ENCODE measurements at places on chromosomes 11 and 22.

DNA sequence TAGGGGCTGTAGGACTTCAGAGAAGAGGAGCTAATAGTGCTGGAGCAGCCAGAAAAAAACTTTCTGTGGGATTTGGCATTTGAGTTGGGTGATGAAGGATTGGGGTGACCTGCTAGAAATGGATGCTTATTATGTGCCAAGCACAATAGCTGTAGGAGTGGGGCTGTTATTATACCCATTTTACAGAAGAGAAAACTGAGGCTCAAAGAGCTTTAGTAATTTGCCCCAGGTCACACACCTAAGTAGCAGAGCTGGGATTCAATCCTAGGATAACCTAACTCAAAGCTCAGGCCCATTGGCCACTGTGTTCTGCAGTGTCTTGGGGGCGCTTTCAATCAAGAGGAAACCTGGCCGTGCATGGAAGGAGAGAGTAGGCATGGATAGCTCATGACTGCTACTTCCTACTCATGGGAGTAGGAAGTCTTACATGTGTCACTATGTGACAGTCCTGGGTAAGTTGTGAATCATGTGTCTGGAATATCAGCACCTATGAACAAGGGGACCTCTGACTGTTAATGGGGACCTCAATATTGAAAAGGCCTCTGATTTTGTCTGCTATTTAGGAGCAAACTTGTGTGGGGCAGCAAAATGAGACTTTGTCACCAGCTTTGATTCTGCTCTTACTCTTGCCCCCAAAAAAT lies 6.1 kb upstream of the ELF5 start:
- no peak for DNase-seq

GRCh38 chr11:63567044-63567840 lies 4.1 kb upstream of the PLAAT2 start:
- no peak for DNase-seq

GRCh38 chr22:23681026-23681809 lies 9.6 kb upstream of the RGL4 start:
- no peak for DNase-seq

DNA sequence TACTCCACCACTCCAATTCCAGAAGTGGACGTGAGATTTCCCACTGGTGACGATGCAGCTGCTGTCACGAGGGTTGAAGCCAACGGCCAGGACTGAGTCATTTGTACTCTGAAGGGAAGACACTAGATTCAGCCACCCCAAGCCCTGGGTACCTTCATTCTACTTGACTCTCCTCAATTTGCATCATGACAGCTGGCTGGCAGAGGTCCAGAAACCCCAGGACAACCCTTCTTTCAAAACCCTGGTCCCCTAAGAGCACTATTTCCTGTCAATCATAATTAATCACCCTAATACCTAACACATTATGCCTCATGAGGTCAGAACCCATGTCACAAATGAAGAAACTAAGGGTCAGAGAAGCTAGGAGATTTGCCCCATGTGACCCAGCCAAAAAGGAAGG lies 4.9 kb downstream of the EML3 start:
- DNase-seq = no peak

- no peak for DNase-seq
Observed at GRCh38 chr11:127935081-127935480, 652.3 kb downstream of the ETS1 start.

DNA sequence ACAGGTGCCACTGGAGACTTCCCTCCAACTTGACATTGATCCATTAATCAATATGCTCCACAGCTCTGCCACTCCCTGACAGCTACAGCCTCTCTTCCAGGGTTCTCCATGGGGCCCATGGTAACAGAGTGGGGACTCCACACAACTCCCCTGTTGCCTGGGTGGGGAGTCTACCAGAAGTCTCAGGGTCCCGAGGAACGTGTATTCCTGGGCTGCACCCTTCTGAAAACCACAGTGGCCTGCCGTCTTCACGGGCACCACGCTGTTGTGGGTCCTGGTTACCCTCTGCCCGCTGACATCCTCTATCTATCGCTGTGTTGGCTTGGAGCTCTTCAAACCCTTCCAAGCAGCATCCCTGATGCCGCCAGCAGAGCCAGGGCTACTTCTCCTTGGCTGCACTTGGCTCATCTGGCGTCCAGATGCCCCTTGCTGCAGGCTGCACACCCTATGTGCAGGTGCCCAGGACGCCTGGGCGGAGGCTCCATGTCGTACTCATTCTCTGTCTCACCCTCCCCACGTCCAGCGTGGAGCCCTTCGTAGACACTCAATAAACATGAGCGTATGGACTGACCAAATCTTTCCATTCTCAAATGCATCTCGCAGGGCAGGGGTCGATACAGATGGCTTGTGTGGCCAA lies 1341.8 kb downstream of the TBC1D22A start:
- DNase-seq = no peak

- peak; percentile 71 for DNase-seq
Observed at GRCh38 chr22:41780746-41781505, 19.6 kb upstream of the CCDC134 start.

DNA sequence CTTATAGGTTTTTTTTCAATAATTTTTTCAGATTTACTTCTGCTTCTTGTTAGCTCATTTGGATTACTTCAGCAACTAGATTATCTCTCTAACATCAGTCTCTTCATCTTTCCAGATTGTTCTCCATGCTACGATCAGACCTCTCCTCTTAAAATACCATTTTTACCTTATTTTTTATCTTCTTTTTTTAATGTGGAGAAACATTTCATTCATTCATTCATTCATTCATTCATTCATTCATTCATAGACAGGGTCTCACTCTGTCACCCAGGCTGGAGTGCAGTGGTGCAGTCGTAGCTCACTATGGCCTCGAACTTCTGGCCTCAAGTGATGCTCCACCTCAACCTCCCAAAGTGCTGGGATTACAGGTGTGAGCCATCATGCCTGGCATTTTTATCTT lies 189.4 kb downstream of the UVRAG start:
- DNase-seq = no peak

- DNase-seq = no peak
Observed at GRCh38 chr11:9379041-9379440, 5.4 kb upstream of the IPO7 start.

GRCh38 chr11:121113611-121114010 lies 12.6 kb downstream of the TECTA start:
- no peak for DNase-seq

- no peak for DNase-seq
Observed at GRCh38 chr22:20203552-20204201, 52.8 kb upstream of the CCDC188 start.

GRCh38 chr22:26888887-26889286 lies 231.5 kb downstream of the MIAT start:
- no peak for DNase-seq

DNA sequence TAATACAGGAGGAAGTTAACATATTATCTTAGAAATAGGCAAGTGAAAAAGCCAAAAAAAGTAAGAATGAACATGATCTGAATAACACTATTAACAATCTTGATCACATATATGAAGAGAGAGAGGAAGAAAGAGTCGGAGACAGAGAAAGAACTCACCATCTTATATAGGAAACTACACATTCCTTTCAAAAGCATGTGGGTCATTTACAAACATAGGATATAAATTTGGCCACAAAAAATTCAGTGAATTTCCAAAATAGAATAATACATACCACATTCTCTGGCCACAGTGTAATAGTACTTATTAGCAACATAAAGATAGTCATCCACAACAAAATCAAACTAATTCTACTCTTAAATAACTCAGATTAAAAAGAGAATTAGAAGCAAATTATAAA lies 50.9 kb upstream of the ME3 start:
- no peak for DNase-seq

- DNase-seq = no peak
Observed at GRCh38 chr11:20529757-20530156, 69.7 kb upstream of the SLC6A5 start.

GRCh38 chr11:75337195-75337654 lies 14.2 kb downstream of the ARRB1 start:
- DNase-seq = peak; percentile 42

GRCh38 chr11:34644669-34645406 lies 23.9 kb downstream of the EHF start:
- DNase-seq = no peak

- no peak for DNase-seq
Observed at GRCh38 chr22:21690401-21690801, 24.6 kb downstream of the PPIL2 start.

- DNase-seq = no peak
Observed at GRCh38 chr11:46229230-46229629, 48.2 kb upstream of the CREB3L1 start.

DNA sequence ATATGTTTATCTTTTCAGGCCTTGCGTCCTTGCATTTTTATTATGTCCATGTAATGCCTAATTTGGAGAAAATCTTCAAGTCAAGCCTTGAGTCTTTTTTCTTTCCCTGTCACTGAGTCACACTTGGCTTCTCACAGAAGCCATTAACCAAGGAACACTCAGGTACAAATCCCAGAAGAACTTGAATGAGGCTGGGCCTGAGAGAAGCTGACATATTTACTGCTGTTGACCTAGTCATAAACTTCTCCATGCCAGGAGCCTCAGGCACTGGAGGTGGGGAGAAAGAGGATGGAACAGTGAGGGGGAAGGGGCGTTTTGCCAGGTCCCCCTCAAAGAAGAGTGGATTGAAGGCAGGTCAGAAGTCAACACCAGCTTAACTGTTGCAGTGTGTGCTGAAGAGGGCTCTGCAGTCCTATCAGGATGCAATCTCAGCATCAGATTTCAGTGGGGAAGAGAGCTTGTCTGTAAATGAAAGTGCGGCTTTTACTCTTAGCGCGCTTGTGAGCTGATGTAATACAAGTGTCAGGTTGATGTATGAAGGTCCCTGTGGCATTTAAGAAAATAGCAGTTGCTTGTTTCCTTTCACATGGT lies 526.0 kb downstream of the ETS1 start:
- DNase-seq = no peak

DNA sequence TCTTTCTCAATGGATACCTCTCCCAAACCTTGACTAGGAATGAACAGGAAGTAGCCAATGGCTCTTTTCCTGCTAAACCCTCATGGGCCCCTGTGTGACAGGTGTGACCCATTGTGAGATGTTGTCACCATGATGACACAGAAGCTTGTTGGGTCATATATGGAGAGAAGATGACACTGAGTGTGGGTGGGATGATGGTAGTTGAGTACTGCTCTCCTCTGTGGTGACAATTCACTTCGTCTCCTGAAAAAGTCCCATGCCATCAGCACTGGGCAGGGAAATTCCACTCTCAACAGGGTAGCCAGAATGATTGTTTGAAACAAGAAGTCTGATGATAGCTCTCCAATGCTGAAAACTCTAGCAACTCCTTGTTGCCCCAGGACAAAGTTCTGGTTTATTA lies 94.0 kb upstream of the SEZ6L start:
- no peak for DNase-seq

DNA sequence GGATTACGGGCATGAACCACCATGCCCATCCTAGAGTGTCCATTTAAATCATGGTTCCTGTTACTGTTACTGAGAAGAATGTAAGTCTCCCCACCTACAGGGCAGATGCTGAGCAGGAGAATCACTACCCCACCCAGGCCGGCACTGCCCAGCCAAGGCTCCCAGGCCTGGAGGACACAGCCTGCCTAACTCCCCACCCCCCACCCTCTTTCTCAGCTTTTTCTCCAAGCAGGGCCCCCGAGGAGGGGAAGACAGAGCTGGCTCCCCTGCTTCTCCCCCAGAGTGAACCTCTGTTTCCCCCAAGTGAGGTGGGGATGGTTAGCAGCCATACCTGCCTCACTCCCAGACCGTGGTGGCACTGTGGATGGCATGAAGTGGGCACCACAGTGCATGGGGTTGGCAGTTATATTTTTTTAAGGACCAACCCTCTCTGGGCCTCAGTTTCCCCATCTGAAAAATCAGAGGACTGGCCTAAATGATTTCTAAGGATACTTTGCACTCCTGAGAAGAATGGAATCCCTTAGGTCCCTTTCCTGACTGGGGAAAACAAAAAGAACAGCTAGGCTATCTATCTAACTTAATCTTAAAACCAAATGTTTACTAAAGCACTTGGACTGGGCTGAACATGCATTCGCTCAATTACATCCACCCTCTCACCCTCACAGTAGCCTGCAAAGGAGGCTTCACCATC lies 5.0 kb downstream of the CBX7 start:
- DNase-seq = no peak

GRCh38 chr11:123195188-123196059 lies at the start of gene CLMP:
CLMP (minus strand) TSS chr11:123195248; CDS start chr11:123194940, 308 bp downstream.
- DNase-seq = no peak

- no peak for DNase-seq
Observed at GRCh38 chr11:64741375-64742086, 2.4 kb downstream of the RASGRP2 start.

GRCh38 chr11:65446446-65447277 lies 24.1 kb downstream of the NEAT1 start:
- no peak for DNase-seq

GRCh38 chr11:37948258-37948657 lies 1350.2 kb upstream of the RAG2 start:
- no peak for DNase-seq

- DNase-seq = no peak
Observed at GRCh38 chr22:47446331-47446730, 683.9 kb downstream of the TBC1D22A start.

GRCh38 chr11:67265633-67266448 lies 432 bp upstream of the GRK2 start:
- DNase-seq = peak; percentile 15

DNA sequence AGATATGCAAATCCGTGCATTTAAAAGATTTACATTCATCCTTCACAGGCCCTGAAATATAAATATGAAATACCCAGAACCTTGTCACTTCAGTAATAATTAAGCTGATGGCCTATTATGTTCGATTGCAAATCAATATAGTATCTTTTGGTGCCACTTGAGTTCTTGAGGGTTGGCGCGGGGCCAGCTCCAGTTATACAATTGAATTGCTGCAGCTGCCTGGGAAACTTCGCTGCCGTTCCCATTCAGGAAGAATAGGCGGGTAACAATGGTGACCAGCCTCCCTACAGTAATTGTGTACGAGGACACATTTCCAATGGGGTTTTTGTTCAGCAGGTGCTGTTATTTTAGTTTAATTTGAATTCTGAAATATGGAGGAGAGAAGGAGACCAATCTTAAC lies 451.2 kb downstream of the INSC start:
- no peak for DNase-seq

DNA sequence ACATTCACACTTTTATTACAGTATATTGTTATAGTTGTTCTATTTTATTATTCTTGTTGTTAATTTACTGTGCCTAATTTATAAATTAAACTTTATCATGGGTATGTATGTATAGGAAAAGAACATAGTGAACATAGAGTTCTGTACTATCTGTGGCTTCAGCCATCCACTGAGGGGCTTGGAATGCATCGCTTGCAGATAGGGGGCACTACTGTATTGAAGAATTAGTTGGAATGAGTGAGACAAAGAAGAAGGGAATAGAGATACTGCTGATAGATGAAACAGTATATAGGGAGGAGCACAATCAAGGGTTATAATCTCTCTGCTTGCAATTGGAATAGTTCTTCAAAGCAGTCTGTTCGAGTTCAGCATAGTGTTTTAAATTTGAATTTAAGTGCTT lies 432.2 kb downstream of the RAB38 start:
- DNase-seq = no peak
